SHP77 (cell line): ENCODE measurements at places on chromosomes 1 and 21.
A peak's percentile ranks its signal among the peaks of the same experiment; 100 is the strongest.

DNA sequence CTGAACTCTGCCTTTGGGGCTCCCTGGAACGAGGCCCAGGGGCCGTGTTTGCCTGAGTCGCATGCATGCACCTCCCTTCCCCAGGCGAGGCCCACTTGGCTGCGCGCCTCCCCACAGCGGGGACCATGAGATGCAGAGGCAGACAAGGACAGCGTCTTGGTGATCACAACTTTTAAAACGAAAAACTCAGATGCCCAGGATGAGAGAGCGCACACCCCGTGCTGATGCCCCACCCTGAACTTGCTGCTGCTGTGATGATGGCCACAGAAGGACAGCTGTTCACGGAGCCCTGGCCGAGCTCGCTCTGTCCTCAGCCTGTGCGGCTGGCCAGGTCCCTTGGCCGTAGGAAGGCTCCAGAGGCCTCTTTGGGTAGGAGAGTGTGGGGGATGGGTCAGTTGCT, 11.4 kb upstream of the PRMT2 start:
- no peak for DNase-seq

DNA sequence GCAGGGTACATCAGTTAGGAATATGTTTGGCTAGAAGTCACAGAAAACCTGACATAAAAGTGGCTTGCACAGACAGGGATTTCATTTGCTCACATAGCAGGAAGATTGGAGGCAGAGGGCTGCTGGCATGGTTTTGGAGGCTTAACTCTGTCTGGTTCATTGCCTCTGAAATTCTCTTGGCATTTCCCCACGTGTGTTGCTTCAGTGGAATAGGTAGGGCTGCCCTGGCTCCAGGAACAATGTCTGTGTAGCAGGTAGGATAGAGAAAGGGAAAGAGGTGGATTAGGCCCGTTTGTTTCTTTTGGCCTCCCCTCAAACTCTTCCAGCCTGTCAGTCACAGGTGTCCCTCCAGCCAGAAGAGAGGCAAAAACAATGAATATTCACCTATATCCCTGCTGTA, 20.5 kb upstream of the SIPA1L2 start:
- DNase-seq = no peak

- no peak for DNase-seq
These were observed 44.2 kb downstream of the OSBPL9 start for GRCh38 chr1:51661081-51661518.

DNA sequence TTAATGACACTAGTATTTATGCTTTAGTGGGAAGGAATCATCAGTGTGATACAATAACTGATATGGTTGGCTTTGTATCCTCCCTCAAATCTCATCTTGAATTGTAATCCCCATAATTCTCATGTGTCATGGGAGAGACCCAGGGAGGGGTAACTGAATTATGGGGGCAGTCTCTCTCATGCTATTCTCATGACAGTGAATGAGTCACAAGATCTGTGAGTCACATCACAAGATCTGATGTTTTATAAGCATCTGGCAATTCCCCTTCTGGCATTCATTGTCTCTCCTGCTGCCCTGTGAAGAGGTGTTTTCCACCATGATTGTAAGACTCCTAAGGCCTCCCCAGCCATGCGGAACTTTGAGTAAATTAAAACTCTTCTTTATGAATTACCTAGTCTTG, 1760.3 kb downstream of the NCAM2 start:
- DNase-seq = no peak

DNA sequence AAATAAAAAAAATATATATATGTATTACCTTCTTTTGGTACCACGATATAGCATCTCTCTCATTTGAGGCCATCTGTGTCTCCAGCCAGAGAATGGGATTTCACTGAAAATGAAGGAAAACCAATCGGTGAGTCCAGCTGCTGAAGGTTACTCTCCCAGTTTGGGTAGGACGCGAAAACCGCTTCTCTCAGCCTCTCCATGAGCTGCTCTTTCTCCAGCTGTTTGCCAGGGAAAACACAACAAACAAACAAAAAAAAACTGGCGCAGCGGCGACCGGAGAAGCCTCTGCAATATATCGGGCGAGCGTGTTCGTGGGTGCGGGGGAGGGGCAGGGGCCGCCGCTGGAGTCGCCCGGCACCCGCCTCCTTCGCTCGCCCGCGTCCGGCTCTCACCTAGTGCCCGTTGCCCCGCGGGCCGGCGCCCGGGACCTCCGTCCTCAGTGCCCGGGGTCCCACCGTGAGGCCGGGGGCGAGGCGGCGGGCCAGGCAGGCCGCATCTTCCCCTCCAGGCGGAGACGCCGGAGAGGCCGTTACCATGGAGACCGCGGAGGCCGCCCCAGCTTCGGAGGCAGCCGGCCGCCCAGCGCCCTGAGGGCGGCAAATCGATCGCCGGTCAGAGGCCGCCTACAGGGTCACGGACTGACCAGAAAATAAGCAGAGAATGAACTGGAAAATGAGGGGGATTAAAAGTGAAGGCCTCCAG, 504 bp downstream of the PHTF1 start:
- peak; percentile 23 for DNase-seq
